Motor neuron (in vitro differentiated cells): ENCODE measurements at places on chromosomes 6 and 20. TPM values are rescaled to one million over a fixed set of nuclear protein-coding genes. Genes with fewer than 3 reads are reported as not detected.

The OR2J3 gene
- 0.13 TPM in 1 of 2 replicates, not detected in the other for total RNA-seq

The BPIFB4 gene
- total RNA-seq: 0.27 TPM in 1 of 2 replicates, not detected in the other

The TOX2 gene
- total RNA-seq: 27.0 and 27.5 TPM in 2 replicates

DNA sequence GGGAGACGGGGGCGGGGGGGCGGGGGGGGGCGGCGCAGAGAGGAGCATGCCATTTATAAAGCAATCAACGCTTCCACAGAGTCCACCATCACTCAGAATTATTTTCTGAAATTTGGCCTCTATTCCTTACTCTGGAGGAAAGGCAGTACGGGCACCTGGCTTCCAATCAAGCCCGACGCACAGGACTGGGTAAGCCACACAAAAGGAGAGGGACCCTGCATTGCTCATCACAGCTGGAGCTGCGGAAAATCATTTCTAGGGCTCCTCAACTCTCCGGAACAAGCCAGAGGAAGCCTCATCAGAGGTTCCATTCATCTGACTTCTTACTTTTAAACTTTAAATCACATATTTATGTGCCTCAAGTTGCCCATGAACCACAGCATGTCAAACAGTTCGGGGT lies 55.9 kb downstream of the TTI1 start:
- peak; percentile 35 for ATAC-seq

DNA sequence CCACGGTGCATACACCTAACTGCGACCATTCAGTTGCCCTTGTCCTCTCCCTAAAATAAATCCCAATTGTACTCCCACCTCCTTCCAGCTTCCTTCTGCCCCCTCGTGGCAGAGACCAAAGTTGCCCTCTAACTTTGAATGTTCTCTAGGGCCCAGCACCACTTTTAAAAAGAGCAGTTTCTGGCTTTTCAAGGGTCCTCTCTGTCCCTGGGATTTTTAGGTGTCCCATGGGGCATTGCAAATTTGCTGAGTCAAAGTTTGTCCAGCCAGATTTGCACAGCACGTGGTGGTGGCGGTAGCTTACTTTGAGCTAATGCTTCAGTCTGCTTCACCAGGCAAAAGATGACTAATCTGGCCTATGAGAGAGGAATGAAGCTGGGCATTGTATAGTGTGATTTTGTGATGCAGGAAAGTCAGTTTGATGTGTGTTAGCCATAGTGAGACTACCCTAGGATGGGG lies 100.2 kb downstream of the PERP start:
- peak; percentile 73 for ATAC-seq

DNA sequence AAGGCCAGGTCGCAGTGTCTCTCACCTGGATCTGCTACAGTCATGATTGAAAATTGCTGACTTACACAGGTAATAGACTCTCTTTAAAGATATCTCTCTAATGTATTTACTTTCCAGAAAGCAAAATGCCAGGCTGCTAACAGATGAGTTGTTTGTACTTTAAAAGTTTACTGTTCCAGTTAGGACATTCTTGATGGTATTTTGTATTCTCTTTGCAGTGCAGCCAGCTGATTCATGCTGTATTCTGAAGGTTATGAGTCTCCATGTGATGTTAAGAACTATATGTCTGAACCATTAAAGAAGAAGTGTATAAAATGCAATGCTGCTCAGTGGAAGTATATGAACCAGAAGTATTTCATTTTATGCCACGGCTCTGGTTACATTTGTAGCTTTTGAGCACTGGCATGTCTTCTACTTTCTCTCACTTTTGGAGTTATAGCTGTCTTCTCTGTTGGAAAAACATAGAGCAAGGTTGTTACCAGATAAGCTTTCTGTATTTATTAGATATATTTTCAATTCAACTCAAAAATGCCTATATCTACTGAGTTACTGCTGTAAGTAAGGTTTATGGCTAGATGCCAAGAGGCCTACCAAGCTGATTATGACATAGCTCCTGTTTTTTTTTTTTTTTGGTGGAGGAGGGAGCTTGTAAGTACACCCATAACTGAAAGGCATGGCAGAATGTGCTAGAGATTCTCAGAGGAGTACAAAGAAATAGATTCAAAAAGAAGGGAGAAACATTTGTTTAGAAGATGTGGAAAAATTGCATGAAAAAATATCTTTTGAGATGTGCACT lies 130.5 kb upstream of the MAN1A1 start:
- ATAC-seq: no peak

DNA sequence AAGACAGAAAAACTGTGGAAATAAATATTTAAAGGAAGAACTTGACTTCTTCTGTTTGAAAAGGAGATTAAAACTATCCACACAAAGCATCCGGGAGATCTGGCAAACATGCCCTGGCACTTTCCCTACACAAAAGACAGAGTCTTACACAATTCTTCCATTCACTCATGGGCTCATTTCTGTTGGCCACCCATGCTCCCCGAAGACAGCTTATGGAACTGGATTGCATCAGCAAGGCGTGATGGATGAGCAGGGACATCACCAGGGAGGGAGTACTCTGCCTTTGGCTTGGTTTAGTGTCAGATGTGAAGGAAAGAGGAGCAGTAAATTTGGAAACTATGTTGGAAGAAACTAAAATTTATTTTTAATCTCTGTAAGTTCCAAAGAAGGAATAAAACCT lies 379.3 kb downstream of the CD109 start:
- peak; percentile 99 for ATAC-seq

- ATAC-seq: no peak
These were observed 404.9 kb upstream of the SOX4 start for GRCh38 chr6:21188505-21189223.
